ENCODE measurements at places on chromosomes 12 and 14.

DNA sequence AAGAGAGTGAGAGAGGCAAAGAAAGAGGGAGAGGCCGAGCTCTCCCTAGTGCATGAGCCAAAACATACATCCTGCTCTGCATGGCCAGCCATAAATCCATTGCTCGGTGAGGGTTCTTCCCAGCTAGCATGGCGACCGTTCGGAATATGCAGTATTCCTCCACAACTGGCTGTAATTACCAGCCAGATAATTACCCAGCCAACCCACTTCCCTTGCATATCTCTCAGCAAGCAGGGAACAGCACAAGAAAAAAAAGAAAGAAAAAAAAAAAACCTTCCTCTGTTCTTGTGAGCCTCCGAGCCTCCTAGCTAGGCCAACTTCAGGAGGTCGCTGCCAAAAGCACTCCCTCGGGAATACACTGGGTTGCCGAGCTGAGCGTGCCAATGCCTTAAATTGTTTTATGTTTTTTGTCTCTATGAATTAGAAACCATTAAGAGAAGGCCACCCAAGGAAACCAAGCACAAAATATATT is 567.9 kb downstream of the MED13L start:
- DNase-seq, result no peak

- DNase-seq, result no peak
Observed at GRCh38 chr14:49769171-49769570, 1.2 kb downstream of the KLHDC2 start.

DNA sequence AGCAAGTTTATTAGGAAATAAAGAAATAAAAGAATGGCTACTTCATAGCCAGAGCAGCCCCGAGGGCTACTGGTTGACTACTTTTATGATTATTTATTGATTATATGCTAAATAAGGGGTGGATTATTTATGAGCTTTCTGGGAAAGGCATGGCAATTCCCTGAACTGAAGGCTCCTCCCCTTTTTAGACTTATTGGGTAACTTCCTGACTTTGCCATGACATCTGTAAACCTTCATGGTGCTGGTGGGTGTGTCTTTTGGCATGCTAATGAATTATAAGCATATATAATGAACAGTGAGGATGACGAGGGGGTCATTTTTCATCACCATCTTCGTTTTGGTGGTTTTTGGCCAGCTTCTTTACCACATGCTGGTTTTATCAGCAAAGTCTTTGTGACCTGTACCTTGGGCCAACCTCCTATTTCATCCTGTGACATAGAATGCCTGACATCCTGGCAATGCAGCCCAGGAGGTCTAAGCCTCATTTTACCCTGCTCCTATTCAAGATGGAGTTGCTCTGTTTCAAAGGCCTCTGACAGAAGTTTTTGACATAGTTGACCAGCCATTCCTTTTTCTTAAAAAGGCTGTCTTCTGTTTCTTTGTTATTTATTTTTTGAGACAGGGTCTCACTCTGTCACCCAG is 11.1 kb upstream of the PTGES3 start:
- no peak for DNase-seq

GRCh38 chr14:101470266-101470665 is 91.0 kb upstream of the DIO3 start:
- DNase-seq, result no peak

DNA sequence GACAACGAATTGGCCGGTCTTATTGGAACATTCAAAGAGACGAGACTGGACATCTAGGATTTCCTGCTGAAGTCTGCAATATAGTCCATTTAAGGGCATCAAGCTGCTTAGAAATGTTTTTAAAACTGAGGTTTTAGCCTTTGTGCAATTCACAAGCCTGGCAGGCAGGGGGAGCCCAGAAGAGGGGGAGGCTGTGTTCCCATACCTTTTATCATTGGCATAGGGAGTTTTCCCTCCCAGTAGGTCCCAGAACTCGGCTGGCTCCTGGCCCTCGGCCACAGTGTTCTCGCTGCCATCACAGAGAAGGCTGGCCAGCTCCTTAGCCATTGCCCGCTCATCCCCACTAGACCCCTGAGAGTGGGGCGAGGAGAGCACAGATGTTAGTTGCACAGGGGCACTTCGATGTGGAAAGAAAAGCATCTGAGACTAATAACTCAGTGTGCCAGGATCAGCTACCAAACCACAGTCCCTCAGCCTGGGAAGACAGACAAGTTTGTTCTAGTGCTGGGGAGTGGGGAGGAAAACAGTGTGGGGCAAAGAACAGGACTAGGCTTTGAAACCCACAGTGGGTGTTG is 15.1 kb downstream of the AVIL start:
- no peak for DNase-seq

DNA sequence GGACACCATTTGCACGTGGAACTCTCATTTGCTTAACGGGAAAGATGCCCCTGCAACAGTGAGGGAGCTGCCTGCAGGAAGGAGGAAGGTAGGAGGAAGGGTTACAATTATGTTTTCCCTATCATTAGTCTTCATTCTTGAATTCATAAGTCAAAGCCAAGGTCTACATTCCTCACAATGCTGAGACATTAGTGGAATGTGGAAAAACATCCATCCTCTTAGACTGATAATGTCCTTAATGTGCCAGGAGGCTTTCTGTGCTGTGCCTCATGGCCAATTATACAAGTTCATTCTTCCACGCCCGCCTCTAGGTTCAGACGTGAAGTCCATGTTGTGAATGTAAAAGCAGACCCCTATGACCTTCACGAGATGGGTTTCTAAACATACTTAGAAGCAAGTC is 1212.4 kb upstream of the TMEM132C start:
- no peak for DNase-seq

GRCh38 chr12:44193281-44193680 is 357.4 kb downstream of the TMEM117 start:
- DNase-seq, result no peak

GRCh38 chr14:53851394-53852090 is 105.1 kb downstream of the BMP4 start:
- DNase-seq, result no peak

- DNase-seq, result no peak
Observed at GRCh38 chr14:26410189-26410685, 187.6 kb downstream of the NOVA1 start.

DNA sequence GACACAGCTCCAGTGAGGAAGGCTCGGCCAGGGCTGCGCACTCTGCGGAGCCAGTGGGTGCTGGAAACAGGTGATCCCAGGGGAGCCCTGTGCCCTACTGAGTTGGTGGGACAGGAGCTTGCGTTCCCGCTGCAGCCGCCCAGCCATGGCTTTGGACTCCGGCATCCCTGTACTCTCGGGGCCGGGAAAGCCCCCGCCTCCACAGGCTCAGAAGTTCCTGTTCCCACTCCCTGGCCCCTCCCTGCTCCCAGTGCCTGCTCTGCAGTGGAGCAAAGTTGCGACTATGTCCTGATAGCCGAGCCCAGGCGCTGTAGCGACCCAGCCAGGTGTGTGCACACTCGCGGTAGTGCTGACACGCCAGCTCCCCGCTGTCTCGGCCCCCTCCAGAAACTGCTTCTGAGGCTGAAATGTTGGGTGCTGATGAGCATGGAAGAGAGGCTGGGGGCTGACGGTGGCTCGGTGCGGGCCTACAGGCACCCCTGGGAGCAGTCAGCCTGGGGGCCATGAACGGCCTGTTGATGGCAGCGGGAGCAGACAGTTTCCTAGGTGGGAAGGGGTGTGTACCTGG is 344.6 kb upstream of the MGAT4C start:
- DNase-seq, result no peak

DNA sequence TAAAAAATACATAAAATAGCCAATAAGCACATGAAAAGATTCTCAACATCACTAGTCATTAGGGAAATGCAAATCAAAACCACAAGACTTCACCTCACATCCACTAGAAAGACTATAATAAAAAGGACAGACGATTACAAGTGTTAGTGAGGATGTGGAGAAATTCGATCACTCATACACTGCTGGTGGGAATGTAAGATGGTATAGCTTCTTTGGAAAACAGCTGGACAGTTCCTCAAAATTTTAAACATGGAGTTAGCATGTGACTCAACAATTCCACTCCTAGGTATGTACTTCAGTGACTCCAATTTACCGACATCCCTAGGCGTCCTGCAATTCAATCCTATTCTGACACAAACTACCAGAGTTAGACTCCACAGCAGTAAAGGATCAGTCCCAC is 13.7 kb downstream of the TRIM9 start:
- no peak for DNase-seq

GRCh38 chr12:53966385-53967133 is 6.4 kb upstream of the HOXC11 start:
- DNase-seq, result no peak

DNA sequence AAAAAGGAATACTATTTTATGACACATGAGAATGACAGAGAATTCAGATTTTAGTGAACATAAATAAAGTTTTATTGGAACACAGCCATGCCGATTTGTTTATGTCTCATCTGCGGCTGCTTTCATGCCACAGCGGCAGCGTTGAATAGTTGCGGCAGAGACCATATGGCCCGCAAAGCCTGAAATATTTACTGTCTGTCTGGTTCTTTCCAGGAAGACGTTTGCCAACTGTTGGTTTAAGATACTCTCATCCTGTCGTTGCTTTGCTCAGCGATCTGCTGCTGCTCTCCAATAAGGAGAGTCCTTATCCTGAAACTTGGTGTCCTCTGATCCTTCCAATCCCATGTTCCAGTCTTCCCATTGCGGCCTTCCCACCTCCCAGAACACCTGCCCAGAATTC is 89.9 kb downstream of the SLC24A4 start:
- no peak for DNase-seq

DNA sequence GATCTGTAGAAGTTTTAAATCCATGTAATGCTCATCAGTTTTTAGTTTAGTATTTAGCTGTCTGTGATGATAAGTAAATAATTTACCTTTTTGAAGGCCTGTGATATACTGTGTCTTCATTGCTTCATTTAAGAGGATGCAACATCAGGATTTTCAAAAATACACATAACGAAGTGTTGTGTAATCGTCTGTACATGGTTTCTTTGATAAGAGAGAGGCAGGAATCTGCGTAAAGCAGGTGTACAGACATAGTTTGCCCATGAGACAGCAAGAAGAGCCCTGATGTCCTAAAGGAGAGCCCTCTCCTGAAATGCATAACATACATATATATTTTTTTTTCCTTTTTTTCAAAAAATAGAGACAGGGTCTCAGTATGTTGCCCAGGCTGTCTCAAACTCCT is 44.8 kb downstream of the RASSF3 start:
- no peak for DNase-seq

GRCh38 chr14:84482256-84483071 is 1047.5 kb upstream of the FLRT2 start:
- no peak for DNase-seq

DNA sequence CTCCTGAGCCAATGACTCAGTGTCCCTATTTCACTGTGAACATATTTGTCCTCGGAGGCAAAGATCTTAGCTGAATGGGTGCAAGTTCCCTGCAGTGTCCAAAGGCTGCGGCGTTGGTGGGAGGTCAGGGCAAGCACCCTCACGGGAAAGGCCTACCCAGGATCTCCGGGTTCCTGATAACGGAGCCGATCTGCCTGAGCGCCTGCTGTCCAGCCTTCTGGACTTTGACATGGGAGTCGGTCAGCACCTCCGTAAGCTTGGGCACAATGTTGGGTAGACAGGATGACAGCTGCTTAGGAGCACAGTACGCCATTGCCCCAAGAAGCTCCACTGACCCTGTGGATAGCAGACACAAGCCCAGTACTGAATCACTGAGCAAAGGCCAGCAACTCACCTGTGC is 31.5 kb upstream of the RAB35 start:
- DNase-seq, result no peak

DNA sequence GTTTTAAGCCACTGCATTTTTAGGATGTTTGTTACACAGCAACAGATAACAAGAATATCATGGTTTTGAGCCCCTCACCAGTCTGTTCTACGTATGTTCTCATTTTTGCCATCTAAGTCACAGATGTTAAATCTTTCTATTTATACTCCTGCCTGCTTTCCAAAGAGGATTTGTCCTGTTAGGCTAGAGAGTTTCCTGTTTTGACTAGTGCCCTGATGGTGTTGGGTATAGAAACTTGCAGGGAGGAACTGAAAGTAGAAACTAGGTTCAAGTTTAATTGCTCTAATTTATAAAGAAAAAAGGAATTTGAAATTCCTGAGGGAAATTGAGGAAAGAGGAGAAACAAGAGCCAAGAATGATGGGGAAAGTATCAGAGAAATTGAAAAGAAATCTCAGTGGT is 74.4 kb upstream of the COCH start:
- no peak for DNase-seq

- DNase-seq, result no peak
Observed at GRCh38 chr12:30905463-30906009, 21.0 kb upstream of the TSPAN11 start.

DNA sequence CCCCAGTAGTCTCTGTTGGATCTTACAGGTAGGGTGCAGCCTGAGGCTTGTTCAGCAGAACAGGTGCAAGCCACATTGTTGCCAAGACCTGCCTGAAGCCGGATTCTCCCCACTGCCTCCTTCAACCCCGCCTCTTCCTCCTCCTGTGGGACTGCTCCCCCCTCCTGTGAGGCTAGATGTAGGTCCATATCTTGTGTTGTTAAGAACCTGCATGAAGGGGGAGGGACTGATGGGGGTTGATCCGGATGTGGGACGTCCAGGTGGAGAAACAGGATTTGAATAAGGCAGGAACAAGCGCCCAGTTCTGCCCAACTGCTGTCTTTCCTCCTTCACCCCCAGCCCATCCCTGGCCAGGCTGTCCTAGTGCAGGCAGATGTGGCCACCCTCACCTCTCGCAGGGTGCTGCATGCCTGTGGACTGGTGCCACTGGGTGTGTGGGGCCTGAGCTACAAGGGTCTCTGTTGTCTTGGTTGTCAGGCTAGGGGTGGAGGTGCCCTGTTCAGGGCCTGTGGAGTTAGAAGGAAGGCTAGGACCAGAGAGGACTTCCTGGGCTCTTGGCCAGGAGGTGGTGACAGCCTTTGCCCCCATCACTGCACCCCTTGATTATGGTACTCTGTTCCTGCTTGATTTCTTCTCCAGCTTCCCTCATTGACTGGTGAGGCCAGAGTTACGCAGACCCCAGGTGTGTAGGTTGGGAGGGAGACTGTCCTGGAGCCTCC is 1.4 kb downstream of the NR4A1 start:
- DNase-seq, result no peak

- no peak for DNase-seq
Observed at GRCh38 chr12:26704214-26704613, 128.8 kb downstream of the ITPR2 start.

GRCh38 chr14:29587761-29588470 is 339.7 kb downstream of the PRKD1 start:
- no peak for DNase-seq

DNA sequence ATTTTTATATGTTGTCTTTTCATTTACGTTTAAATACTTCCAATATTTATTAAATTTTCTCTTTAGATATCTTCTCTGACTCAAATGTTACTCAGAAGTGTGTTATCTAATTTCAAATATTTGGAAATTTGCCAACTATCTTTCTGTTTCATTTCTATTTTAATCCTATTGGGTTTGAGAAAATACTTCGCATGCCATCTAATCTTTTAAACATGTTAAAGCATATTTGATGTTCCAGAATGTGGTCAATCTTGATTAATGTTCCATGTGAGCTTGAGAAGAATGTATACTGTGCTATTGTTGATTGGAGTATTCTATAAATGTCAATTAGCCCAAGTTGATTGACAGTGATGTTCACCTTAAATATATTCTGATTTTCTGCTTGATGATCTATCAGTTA is 11.9 kb upstream of the DCN start:
- DNase-seq, result no peak

- no peak for DNase-seq
Observed at GRCh38 chr12:32285489-32285888, 113.9 kb upstream of the FGD4 start.
